ENCODE measurements at places on chromosomes 13 and 19. TPM values are rescaled to one million over a fixed set of nuclear protein-coding genes. Genes with fewer than 3 reads are reported as not detected.

URAD gene
- not detected for total RNA-seq

TMC4 gene
- 8.6 TPM for total RNA-seq

RFPL4A gene
- not detected for total RNA-seq

CD22 gene
- 87.2 TPM for total RNA-seq

DAND5 gene
- total RNA-seq: not detected

IGFL3 gene
- total RNA-seq: not detected

EBPL gene
- total RNA-seq: 112 TPM

CNN2 gene
- 60.6 TPM for total RNA-seq

KLK2 gene
- not detected for total RNA-seq

C1QTNF9B gene
- not detected for total RNA-seq

WTIP gene
- total RNA-seq: 37.0 TPM

PDE4A gene
- 1.1 TPM for total RNA-seq

GRWD1 gene
- total RNA-seq: 20.4 TPM

WDR87 gene
- not detected for total RNA-seq

PCCA gene
- total RNA-seq: 55.2 TPM

KLK15 gene
- not detected for total RNA-seq

ONECUT3 gene
- total RNA-seq: not detected

MED26 gene
- 11.6 TPM for total RNA-seq

HAUS5 gene
- 24.5 TPM for total RNA-seq

WDR62 gene
- total RNA-seq: 0.50 TPM

LSM4 gene
- 79.8 TPM for total RNA-seq

TRPC4 gene
- total RNA-seq: 3.0 TPM

GPR180 gene
- total RNA-seq: 6.0 TPM

ABCA7 gene
- total RNA-seq: 3.5 TPM

TJP3 gene
- 4.4 TPM for total RNA-seq

CCDC159 gene
- 30.7 TPM for total RNA-seq

VSTM2B gene
- total RNA-seq: not detected

RAB3A gene
- total RNA-seq: 13.8 TPM

ZNF66 gene
- total RNA-seq: 17.1 TPM

OR7D2 gene
- total RNA-seq: not detected

PGLYRP1 gene
- not detected for total RNA-seq

PSMD8 gene
- total RNA-seq: 84.6 TPM

SYNGR4 gene
- not detected for total RNA-seq

TMEM59L gene
- 0.20 TPM for total RNA-seq

HSD17B14 gene
- 22.9 TPM for total RNA-seq
